ENCODE measurements at places on chromosomes 11 and 22. TPM values are rescaled to one million over a fixed set of nuclear protein-coding genes. Genes with fewer than 3 reads are reported as not detected.

Gene OR52A1
- not detected for total RNA-seq

Gene GALNT18
- not detected for total RNA-seq

- H3K27ac ChIP-seq = peak overlapping the region; percentile 64
- H3K4me3 ChIP-seq = no peak overlapping the region
- H3K36me3 ChIP-seq = no peaks in the 10 kb centered on the region
- DNase-seq = peak; percentile 22
- H3K27me3 ChIP-seq = no peaks in the 10 kb centered on the region
Measured at GRCh38 chr22:49975543-49976389, 15.2 kb downstream of the PIM3 start.

DNA sequence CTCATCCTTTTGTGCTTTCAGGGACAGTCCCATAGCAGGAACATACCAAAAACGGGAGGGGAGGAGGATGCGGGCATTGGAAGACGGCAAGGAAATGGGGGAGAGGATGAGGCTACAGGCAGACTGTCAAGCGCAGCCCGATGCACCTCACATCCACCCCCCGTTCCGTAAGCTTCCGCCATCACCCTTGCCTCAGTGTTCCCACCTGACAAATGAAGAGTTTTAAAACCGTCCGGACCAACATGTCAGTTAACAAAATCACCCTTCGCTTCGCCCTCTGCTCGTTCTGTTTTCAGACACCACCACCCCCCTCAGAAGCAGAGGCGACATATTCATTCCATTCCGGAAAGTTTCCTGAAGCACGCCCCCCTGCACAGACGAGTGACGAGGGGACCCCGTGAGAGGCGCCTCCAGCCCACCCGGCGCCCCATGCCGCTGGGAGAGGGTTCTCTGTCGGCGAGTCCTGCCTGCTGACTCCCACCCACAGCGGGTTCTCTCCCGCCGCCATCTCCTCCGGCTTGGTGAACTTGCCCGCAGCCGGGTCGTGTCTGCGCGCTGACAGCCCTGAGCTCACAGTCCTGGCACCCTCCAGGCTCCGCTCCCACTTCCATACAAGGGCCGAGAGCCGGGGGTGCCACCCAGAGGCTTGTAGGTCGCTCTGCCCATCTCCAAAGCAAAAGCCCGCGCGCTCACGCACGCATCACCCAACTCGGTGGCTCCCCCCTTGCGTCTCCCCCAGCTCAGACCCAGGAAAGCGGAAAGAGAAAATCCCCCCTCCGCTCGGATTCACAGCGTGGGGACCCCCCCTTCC is 1.5 kb downstream of the IGSF9B start:
- peaks cover 22% of the 10 kb centered on the region for H3K4me1 ChIP-seq
- H3K36me3 ChIP-seq = no peaks in the 10 kb centered on the region
- H3K27me3 ChIP-seq = peaks cover 26% of the 10 kb centered on the region
- peak; percentile 23 for DNase-seq
- peak overlapping the region; percentile 32 for H3K4me3 ChIP-seq

DNA sequence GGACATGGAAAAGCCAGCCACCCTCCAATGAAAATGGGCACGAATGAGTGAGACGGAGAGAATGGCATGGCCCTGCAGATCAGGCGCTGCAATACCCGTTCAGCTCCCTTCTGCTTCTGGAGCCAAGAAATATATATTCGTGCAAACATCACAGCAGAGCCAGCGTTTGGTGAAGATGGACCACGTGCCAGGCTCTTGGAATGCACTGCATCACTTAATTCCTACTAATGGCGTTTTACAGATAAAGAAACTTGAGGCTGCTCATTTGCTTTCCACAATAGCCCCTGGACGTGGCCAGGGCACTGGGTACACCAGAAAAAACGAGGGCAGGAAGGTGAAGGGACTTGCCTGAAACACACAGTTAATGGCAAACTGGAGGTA is 1.6 kb upstream of the FXYD2 start:
- peaks cover 64% of the 10 kb centered on the region for H3K4me1 ChIP-seq
- H3K36me3 ChIP-seq = no peaks in the 10 kb centered on the region

DNA sequence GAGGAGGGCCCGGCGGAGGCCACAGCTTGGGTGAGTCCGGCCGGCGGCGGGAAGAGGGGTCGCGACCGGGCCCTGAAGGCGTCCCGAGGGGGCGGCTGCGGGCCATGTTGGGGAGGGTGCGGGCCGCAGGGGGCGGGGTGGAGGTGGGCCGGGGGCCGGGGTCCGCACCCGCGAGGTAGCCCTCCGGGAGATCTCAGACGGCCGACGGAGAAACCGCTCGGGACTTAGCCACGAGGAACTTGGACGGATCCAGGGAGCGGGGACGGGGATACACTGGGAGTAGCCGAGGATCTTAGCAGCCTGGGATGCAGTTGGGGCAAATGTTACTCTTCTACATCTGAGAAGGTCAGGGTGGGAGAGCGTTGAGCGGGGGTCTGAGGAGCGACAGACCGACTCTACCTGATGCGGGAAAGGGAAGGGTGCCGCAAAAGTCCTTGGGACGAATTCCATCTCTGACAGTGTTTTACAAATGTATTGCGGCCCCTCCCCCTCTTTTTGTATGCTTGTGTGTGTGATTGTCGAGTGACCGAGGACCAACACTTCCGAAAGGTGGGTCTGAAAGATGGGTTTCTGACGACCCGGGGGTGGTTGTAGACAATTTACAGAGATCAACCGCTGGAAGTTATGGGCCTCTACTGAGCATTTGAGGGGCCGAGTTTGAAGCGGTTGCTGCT is 658 bp downstream of the STIP1 start:
- no peaks in the 10 kb centered on the region for H3K27me3 ChIP-seq
- H3K4me1 ChIP-seq = peaks cover 31% of the 10 kb centered on the region

All from CD4-positive, CD25-positive, alpha-beta regulatory T cell (primary cell).